CD8-positive, alpha-beta T cell (primary cell): ENCODE measurements at places on chromosomes 6 and 20.

DNA sequence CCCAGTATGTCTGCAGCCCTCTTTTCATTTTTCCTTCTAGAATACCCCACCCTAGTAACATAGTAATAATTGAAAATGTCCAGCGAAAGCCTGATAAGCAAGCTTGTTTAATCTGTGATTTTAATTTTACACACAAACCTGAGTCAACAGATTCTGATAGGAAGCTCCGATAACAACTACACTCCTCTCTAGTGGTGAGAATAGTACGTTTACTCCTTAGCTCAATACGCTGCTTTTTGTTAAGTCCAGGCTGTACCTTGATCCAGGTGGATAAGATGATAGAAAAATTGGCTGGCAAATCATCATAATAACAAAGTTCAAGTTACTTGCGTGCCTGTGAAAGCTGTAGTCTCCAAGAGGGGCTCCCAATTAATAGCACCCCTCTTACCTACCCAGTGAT lies 25.5 kb upstream of the DCBLD1 start:
- DNase-seq = no peak

- DNase-seq = no peak
Observed at GRCh38 chr6:130600880-130601341, 226.3 kb upstream of the SMLR1 start.

- DNase-seq = no peak
Observed at GRCh38 chr20:41007481-41007880, 21.1 kb upstream of the TOP1 start.

- no peak for DNase-seq
Observed at GRCh38 chr6:39314273-39314795, at the start of gene KCNK17. Gene KCNK17, minus strand, starts transcription at chr6:39314419. Its CDS starts 99 bp downstream, at chr6:39314320.

GRCh38 chr20:45323731-45324130 lies 15.6 kb upstream of the MATN4 start:
- no peak for DNase-seq

GRCh38 chr6:31074401-31074800 lies 38.0 kb downstream of the C6orf15 start:
- DNase-seq = no peak

DNA sequence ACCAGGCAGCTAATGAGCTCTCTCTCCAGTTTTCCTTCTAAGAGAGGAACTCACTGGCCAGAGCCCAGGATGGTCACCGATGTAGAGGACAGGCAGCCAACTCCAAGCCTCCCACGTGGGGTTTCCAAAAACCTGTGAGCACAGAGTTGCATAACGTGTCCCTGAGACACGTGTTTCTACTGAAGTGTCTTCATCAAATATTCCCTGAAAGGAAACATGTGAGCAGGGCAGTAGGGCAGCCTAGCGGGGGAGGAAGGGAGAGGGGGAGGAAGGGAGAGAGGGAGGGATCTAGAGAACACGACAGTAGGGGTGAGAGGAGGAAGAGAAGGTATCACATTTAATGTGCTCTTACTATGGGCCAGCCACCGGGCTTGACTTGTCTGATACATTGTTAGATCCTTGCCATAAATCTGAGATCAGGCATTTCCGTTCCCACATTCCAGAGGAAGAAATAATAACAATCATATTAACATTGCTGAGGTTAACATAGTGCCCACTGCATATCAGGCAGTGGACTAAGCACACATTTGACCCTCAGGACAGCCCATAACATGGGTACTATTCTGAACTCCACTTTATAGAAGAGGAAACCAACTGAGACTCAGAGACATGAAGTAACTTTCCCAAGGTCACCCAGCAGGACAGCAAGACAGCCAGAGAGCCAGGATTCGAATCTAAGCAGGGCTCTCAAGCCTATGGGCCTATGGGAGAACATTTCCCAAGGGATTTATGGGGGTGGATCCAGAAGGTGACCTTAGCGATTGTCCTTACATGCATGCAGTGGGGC lies 4.5 kb upstream of the SYS1 start:
- DNase-seq = no peak
